Tongue (tissue), 3 donors: ENCODE measurements at places on chromosomes 2 and 18.

- DNase-seq = no peak
These were observed 82.2 kb upstream of the CDKL4 start for GRCh38 chr2:39325966-39326365.

GRCh38 chr2:45857867-45858520 lies 206.5 kb downstream of the PRKCE start:
- no peak for DNase-seq

DNA sequence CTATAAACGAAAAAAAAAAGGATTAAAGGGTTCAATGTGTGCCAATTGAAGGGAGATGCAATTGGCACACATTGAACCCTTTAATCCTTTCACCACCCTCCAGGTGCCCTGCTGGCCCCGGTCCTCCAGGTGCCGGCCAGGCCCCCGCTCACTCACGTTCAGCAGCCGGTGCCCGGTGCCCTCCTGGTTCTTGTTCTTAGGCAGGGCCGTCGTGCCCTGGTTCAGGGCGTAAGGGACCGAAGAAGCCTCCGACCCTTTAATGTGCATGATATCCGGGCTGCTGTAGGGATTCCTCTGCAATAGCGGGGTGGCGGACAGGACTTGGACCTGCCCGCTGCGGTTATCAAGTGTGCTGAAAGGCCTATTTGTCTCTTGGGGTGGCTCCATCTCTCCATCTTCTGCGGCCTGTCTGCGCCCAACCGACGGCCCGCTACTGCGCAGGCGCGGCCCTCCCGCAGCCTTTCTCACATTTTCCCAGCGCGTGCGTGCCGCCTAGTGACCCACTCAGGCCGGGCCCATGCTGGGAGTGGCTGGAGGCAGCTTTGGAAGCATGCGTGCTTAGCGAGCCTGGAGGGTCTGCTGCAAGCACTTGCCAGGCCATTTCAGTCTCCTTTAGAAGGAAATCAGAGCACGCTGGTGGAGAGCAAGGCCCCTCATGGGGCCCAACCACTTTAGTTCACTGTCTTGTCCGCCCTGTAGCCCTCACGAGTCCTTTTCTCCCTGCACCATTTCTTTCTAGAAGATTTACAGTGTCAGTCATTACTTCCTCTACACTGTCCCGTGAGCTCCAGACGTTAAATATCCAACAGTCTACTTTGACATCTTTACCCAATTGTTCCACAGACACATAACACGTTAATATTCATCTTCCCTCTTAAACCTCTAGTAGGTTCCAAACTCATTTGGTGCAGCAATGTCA lies 24.3 kb downstream of the TMEM237 start:
- DNase-seq = peak; percentile 87

DNA sequence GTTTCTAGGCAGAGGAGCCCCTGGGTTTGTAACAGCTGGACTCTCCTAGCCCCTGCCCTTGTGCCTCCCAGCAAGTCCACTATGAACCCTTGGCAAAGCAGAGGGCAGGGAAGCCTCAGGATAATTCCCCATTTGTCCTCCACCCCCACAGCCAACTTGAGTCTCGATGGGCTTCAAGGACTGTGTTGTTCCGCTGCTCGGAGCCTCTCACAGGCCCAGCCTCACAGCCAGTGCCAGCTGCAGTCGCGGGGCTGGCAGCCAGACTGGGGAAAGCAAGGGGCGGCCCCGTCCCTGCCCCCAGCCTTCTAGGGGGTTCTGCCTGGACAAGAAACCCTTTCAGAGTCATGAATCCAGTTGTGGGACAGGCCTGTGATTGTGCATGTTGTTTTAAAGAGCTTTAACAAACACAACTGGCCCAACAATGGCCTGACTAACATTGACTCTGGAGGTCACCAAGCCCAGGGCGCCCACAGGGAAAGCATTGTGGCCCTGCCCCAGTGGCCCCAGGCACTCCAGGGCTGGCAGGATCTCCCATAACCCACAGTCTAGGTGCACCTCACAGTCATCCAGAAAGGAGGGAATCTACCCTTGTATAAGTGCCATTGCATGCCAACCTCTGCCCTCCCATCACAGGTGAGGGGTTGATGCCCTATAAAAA lies 71.8 kb upstream of the DAPL1 start:
- DNase-seq = peak; percentile 78

DNA sequence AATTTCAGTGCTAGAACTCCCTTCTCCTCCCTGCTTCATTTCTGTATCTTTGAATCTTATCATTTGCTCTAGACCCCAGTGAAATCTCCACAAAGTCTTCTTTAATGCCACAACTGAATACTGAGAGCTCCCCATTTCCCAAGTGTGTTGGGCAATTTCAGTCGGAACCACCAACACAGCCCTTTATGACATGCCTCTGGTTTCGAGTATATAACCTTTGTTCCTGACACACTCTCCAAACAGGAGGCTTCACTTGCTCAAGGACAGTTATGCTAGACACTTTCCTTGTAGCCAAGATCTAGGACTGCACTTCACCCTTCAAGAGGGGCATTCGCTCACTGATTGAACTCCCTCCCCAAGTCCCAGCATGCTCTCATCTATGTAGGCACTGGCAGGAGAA lies 18.6 kb upstream of the TTR start:
- DNase-seq = no peak

DNA sequence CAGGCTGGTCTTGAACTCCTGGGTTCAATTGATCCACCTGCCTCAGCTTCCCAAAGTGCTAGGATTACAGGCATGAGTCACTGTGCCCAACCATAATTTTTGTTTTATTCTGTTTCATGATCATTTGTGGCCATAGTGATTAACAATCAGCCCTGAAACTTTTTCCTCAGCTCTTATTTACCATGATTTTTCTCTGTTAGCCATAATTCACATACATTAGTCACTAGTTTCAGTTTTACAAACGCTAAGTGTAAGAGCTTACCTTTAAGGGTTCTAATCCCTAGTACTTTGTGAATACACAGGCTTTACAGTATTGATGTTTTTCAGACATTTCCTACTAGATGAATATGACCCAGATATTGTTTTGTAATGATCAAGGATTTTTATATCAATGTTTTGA lies 216.1 kb downstream of the DPP4 start:
- DNase-seq = no peak

- DNase-seq = no peak
These were observed 92.3 kb downstream of the MGAT5 start for GRCh38 chr2:134346141-134346540.

DNA sequence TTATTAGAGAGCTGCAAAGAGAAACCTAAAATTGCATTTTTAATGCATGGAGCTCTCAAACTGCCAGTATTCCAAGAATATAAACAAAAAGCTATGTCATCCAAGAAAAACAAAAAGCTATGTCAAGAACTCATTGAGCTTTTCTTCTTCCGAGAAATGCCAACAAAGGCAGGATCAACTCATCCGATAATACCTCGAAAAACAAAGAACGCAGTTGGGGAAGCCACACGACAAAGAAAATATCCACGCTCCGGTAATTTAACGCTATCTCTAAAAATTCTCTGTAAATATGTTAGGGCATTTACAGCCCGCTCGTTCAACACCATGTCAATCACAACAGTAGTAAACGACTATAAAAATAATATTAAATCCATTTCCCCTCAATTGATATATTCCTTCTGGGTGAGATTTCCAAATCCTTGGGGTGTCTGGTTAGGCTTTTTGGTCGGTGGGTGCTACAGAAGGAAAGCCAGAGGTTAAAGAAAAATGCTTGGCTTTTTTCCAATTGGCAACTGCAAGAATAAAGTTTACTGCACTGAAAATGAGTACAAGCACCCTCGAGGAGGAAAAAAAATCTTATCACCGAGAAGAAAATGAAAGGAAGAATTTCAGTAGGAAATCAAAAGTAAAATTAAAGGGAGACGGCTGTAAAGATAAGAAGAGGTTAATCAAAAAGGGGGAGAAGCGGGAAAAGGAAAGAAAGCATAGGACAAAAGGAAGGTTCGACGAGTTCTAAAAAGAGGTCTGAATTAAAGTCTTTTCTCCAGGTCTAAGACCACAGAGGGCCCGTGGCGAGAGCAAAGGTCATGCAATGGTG lies 856 bp downstream of the TIA1 start:
- DNase-seq = peak; percentile 80

DNA sequence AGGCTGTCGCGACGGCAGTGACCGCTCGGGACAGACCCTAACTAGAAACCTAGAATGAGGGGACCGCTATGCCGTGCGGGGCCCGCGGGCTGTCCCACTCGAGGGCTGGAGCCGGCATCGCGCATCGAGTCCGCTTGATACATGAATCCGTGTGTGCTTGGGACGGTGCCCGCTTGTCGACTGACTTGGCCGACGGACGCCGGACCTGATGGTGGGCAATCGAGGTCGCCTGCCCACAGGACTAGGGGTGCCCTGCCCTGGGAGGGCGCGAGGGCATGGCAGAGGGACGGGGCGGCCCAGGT lies 749 bp upstream of the PTMA start:
- DNase-seq = peak; percentile 75

DNA sequence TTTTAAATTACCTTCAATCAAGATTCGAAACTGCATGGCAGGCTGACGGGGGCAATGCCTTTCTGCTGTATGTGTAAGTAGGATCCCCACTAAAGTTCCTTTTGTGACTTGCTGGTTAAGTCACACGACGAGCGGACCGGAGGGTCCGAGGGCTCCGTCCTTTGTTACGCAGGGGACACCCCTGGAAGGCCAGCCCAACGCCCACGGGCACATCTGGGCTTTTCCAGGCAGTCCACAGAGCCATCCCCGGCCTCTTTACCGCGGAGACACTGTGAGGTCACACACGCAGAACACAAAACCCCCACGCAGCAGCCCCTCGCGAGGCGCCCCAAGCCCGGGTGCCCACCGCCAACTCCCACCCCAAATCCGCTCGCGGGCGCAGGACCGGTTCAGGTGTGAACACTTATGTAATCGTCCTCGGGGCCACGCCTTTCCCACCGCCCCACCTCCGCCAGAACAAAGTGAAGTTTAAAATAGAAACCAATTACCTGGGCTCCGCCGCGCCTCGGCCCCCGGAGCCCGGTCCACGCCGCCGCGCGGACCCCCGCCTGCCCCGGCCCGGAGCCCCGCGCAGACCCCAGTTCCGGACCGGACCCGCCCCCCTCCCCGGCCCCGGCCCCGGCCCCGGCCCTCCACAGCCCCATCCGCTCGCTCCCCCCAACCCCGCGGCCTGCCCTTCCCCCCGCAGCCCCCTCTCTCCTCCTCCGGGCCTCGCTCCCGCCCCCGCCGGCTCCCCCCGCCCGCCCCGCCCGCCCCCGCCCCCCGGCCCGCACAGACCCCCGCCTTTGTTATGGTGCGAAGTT lies 4.2 kb downstream of the ZNF516 start:
- DNase-seq = peak; percentile 68

DNA sequence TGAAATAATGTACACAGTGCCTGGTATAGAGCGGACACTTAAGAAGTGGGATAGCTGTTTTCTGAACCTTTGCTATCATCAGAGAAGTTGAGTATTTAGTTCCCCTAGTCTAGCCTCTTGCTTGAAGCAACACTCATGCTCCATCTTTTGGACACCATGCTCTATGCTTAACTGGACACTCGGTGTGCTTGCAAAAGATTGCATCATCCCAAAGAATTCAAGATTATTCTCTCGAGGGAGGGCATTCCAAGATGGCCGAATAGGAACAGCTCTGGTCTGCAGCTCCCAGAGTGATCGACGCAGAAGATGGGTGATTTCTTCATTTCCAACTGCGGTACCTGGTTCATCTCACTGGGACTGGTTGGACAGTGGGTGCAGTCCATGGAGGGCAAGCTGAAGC lies 143.9 kb upstream of the FSHR start:
- DNase-seq = no peak

DNA sequence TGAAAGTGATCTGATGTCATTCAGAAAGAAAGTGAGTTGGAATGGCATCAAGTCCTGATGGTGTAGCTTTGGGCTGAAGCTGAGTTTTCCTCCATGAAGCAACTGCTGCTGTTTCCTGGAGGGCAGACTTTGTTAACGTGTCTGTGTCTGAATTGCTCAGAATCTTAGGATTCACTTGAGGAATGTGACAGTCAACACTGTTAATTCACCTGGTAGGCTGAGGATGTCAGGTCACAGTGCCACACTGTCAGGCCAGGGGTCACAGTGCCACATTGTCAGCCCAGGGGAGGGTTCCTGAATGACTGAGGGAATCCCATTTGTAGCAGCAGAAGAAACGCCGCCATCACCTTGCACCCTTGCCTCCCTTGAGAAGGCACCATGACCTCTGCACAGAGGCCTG lies 39.4 kb downstream of the LYPD6B start:
- no peak for DNase-seq

- no peak for DNase-seq
These were observed 380.2 kb upstream of the RAB12 start for GRCh38 chr18:8229040-8229439.

GRCh38 chr18:51235009-51235789 lies 37.7 kb upstream of the MEX3C start:
- DNase-seq = no peak

GRCh38 chr2:160075171-160075570 lies 12.8 kb upstream of the PLA2R1 start:
- no peak for DNase-seq

GRCh38 chr18:62716619-62717168 lies 1.4 kb downstream of the PHLPP1 start:
- DNase-seq = peak; percentile 62

- DNase-seq = peak; percentile 27
These were observed 391 bp downstream of the ZNF385B start for GRCh38 chr2:179861027-179861415.

DNA sequence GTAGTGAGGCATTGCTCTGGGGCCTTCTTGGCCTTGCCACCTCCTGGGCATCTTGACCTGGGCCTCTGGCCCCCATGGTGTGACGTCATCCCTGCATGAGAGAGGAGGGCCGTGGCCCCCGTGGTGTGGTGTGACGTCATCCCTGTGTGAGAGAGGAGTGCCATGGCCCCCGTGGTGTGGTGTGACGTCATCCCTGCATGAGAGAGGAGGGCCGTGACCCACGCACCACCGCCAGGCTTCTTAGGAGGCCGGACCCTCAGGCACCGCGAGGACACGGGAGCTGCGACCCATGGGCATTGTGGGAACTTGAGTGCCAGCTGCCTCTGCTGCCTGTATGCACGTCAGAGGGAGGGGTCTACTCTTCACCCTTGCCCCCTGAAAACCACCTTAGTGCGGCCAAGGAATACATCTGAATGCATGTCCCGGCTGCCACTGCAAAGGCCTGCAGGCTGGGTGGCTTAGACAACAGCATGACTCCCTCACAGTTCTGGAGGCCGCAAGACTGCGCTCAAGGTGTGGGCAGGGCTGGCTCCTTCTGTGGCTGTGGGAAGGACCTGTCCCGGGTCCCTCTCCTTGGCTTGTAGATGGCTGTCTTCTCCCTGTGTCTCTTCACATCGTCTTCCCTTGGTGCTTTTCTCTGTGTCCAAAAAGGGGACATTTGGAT lies 20.8 kb upstream of the OTOS start:
- no peak for DNase-seq

DNA sequence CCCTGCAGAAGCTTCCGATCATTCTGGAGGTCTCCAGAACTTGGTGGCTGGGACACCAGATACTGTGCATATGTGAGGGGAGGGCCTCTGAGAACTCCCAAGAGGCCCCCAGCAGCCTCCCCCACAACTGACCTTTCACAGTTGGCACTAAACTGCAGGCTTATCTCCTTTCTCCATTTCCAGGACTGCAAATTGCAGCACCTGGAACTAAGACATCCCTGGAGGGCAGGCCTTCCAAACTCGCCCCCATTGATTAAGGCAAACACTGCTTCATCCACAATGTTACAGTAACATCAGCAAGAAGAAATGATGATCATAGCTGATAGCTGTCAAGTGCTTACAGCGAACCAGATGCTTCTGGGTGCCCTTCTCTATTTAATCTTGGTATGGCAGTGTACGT lies 67.9 kb downstream of the TGOLN2 start:
- DNase-seq = no peak

GRCh38 chr18:28198620-28199019 lies 21.7 kb upstream of the CDH2 start:
- DNase-seq = no peak

GRCh38 chr2:28326469-28326805 lies 66.2 kb upstream of the FOSL2 start:
- DNase-seq = no peak

- DNase-seq = no peak
These were observed 50.4 kb downstream of the CYP26B1 start for GRCh38 chr2:72097276-72097675.
